Tibial artery (tissue), 4 donors: ENCODE measurements at places on chromosomes 1 and 21.

- no peak for DNase-seq
Measured at GRCh38 chr1:20008391-20008841, 29.0 kb upstream of the PLA2G2A start.

- DNase-seq = no peak
Measured at GRCh38 chr1:77280962-77281361, 857 bp upstream of the AK5 start.

DNA sequence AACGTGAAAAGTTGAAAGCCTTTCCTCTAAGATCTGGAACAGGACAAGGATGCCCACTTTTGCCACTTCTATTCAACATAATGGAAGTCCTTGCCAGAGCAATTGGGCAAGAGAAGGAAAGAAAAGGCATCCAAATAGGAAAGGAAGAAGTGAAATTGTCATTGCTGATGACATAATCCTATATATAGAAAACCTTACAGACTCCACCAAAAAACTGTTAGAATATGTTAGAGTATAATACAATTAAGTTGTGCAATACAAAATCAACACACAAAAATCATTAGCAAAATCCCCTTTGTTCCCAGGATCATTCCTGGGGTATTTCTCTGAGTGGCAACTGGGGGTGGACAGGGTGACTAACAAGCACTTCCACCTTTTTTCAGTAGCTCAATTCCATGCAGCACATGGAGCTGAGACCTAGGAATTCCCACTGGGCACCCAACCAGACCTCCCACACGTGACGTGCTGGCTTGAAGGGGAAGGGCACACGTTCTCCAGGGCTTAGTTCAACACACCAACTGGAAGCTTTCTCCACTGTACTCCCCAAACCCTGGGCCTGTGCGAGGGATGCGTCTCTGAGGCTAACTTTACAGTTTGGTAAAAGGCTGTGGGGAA is 9.6 kb downstream of the STUM start:
- DNase-seq = no peak

DNA sequence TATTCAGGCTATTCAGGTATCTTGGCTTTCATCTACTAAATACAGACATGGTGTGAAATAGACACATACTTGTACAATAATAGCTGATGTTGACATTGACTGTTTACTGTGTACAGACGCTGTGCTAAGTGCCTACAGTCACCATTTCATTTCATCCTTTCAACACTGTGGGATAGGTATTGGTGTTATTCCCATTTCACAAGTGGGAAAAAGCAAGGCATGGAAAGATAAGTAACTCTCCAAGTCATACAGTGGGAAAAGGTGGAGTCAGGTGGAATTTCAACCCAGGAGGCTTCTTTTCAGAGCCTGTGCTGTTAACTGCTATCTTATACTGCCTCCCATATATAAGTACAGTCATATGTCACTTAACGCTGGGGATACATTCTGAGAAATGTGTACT is 49.6 kb upstream of the ATP1A1 start:
- DNase-seq = no peak

- no peak for DNase-seq
Measured at GRCh38 chr1:177228693-177229065, 57.9 kb downstream of the BRINP2 start.

DNA sequence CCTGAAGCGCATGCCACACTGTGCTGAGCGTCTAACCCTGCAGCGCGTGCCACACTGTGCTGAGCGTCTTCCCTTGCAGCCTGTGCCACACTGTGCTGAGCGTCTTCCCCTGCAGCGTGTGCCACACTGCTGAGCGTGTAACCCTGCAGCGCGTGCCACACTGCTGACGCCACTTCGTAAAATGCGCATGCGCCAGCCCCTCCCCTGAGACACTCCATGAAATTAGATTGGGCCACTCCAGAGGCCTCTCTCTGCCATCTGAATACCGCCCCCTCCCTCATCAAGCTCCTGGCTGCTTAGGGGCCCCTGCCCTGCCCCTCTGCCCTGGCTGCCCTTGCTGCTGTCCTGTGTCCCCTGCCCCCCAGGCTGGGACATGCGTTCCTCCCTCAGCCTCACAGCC is 84.8 kb downstream of the POFUT2 start:
- DNase-seq = no peak

DNA sequence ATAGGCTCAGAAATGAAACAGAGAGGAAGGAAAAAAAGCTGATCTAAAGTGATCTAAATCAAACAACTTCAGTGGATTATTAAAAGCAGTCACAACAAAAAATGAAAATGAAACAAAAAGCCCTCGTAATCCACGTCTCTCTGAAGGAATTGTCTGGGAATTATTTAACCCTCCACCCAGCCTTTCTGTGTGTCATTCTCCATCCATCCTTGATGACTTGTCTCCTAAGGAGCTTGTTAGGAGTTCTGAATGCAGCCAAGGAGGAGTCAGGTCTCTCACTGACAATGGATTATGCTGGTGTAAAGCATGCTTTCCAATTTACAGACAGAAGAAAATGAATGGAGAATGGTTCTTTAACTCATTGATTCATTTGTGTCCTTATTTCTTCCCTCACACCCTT is 359.3 kb upstream of the RUNX1 start:
- DNase-seq = no peak

- no peak for DNase-seq
Measured at GRCh38 chr1:27650539-27651175, 15.7 kb upstream of the FGR start.

DNA sequence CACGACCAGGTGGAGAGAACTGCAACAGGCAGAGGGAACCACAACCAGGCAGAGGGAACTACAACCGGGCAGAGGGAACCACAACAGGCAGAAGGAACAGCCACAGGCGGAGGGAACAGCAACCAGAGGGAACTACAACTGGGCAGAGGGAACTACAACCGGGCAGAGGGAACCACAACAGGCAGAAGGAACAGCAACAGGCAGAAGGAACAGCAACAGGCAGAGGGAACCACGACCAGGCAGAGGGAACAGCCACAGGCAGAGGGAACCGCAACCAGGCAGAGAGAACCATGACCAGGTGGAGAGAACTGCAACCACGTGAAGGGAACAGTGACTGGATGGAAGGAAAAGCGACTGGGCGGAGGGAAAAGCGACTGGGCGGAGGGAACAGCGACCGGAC is 47.6 kb upstream of the GPR153 start:
- no peak for DNase-seq

GRCh38 chr1:152436593-152437496 is 22.8 kb upstream of the CRNN start:
- no peak for DNase-seq

GRCh38 chr1:216153130-216153529 is 270.1 kb downstream of the USH2A start:
- no peak for DNase-seq

DNA sequence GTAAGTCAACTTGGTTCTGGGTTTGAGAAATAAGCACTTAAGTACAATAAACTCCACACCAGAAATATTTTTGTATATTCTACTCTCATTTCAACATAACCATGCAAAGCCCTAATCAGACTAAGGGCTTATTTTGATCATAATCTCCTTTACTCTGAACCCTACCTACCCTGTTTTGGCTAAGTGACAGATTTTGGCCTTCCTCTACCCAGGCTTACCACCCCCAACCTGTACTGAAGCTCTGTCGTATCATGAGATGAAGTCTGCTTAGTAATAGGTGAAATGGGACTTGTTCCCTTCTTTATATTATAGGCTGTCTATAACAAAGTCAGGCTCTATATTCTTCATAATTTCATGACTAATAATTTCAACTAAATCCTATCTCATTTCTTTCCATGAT is 135.5 kb downstream of the RERE start:
- no peak for DNase-seq

DNA sequence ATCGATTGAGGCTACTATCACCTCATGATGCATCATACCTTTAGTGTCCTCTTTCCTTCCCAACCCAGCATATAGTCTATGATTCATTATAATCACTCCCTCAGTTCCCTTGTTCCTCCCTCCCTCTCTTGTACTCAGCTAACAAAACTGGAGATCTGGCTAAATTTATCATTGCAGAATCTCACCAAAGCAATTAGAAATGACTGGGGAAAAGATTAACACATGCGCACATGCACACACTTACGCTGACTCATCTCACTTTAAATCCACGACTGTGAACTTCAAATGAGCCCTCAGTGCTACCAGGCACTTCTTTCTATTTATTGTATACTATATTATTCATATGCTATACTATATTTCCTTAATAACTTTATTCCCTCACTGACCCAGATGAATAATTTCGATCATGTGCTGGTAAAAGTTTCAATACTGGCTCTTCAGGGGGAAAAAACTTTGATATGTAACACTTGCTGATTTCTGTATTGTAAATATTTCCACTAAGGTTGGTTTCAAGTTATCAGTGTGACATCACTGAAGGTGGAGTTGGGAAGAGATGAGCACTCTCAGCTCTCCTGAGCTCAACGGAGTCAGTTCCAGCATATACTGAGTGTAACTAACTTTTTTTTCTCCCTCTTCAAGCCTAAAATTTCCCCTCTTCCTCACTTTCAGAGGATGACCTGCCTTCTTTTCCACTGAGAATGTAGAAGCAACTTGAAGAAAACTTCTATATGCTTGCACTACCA is 613.7 kb upstream of the B3GALT2 start:
- no peak for DNase-seq

- DNase-seq = no peak
Measured at GRCh38 chr1:40977716-40978115, 1.8 kb upstream of the CTPS1 start.

DNA sequence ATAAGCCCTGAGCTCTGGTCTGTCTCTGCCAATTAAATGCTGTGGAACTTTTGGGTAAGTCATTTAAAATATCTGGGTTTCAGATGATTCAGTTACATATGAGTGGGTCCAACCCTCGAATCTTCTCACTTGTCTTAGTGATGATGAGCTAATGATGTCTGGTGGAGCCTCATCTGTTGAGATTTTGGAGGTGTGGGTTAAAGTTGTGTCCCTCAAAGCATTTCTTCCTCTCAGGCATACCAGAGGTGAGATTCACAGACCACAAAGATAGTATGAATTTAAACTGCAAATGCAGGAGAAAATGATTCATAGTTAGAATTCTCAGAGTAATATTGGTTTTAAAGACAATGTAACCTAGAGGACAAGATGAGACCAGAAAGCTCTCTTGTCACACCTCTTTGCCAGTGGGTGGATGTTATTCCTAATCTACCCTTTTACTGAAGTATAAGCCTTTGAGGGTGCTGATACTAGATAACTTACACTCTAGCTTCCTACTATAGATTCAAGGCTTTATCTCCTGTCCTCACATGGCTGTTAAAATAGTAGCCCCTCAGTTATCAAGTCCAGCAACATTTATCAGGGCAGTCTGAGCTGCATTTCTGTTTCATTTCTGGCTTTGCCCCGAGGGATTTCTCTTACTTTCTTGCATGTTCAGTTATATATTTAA is 90.7 kb downstream of the MT1HL1 start:
- no peak for DNase-seq

DNA sequence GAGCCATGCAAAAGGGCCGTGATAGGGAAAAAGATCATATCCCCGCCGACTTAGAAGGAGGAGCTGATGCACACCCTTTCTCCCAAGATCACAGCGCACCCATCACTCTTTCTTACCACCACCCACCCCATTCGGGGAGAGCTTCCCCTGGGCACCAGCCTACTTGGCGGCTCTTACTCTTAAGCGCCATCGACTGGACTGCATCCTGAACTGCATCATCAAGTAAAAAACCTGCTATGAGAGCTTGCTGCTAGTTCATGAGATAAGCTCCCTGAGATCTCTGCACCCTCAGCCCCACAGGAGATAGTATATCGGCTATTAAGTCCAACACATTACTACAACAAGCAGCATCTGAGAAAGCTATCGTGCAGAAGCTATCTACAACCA is 125.1 kb downstream of the BARHL2 start:
- no peak for DNase-seq
